Activated gamma-delta T cell treated with anti-CD3 and anti-CD28 coated beads, Interleukin-2, amount 50 U/mL, for 16 hours (primary cell): ENCODE measurements at places on chromosomes 1 and 21.
A peak's percentile ranks its signal among the peaks of the same experiment; 100 is the strongest.

- no peak for DNase-seq
Observed at GRCh38 chr1:18191481-18192155, 84.0 kb downstream of the IGSF21 start.

DNA sequence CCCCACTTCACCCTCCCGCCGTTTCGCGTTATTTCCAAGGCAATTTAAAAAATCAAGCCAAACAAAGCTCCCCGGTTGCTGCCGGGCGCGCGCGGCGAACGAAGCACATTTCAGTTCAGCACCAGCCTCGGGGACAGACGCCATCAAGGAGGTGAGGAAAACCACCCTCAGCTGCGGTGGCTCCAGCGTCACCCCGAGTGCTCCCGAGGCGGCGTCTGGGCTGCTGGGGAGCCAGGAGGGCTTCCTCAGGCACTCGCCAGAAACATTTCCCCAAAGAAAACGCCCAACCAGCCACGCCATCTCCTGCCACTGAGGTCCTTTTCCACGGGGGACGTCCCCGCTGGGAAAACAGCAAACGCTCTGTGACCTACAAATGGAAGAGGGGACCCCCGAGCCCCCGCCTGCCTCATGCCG, 623 bp downstream of the GNG4 start:
- peak; percentile 37 for DNase-seq

DNA sequence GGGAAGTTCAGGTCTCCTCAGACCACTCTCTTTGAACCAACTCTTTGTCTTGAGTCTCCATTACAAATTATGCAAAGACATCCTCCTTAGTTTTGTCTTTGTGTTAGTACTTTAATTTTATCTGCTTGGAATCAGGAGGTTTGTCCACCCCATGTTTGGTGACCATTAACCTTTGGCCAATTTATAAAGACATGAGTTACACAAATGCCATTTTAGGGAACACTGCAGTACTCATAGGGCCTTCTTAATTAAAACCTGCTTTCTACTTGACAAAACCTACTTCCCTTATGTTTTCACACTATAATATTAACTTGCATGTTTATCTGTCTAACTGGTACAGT, 7.9 kb upstream of the CDC73 start:
- DNase-seq = no peak

DNA sequence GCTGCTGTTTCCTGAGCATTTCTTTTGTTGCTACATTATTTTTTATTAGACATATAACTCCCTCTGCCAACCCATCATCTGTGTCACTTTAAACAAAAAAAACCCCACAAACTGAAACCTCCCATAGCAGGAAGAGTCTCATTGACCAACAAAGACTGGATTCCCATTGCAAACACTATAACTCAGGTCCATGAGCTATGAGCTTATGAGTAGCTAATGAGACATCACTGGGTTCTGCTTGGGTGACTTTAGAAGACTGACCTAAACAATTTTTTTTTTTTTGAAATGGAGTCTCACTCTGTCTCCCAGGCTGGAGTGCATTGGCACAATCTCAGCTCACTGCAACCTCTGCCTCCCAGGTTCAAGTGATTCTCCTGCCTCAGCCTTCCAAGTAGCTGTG, 212.8 kb downstream of the LTN1 start:
- DNase-seq = no peak

DNA sequence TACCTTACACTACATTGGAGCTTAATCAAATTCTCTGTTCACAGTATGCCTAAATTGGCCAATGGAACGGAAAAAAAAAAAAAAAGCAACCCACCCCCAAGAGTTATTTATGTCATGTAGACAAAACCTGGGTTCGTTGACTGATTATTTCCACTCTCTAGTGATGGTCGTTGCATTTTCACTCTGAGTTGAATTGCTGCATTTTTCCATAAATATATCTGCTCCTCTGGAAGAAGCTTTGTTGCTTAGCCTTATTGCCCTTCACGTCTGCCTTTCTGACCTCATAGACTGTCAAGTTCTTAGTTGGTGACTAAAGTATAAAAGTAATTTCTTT, 90.2 kb upstream of the RUNX1 start:
- no peak for DNase-seq

GRCh38 chr1:187715483-187715882, 886.7 kb downstream of the PLA2G4A start:
- no peak for DNase-seq

DNA sequence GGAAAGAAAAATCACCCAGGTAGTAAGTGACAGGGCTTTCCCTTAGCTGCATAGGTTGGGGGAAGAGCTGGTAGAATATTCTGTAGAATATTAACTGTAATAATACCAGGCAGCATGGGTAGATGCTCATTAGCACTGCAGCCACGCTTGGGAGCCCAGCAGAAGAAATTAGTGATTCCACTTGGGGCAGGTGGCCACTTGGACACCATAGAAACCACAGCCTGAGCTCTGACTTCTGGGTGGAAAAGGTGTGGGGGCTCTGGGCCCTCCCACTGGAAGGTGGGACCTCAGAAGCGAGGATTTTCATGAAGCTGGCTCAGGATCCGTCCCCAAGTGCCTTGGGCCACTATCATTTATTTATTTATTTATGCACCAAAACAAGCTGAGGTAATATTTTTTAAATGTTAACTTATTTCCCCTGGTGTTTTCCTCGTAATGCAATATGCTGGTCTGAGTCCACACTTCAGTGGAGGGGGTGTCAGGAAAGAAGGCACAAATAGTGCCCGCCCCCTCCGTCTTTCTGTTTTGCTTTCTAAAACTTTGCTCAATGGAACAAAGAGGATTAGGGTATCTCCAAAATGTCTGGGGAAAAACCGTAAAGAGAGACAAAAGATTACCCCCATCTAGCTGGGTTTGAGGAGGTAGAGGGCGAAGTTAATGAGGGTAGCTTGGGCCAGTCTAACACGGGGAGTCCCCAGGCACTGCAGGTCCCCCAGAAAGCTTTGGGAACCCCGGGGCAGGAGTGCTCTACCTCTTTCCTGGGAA, 75.2 kb upstream of the GADD45A start:
- no peak for DNase-seq

- no peak for DNase-seq
Observed at GRCh38 chr1:102098536-102098935, 101.8 kb upstream of the OLFM3 start.

DNA sequence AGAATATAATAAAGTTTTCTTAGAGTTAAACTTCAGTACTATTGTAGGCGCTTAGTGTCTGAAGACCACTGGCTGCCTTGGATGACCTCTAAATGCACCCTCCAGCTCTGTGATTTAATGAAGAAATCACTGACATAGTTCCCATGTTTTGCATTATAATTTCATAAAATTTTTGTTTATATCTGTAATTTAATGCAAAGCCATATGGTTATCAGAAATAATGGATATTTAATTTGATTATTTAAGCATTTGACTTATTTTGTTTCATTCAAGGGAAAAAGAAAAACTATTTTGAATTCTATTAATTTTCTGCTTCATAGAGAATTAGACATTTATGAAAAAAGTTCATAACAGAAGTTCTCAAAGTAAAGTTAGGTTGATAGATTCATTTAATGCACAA, 18.6 kb downstream of the CRB1 start:
- DNase-seq = no peak

GRCh38 chr1:22105611-22106207, 37.2 kb downstream of the WNT4 start:
- DNase-seq = no peak

GRCh38 chr1:3814065-3814464, 17.8 kb upstream of the LRRC47 start:
- no peak for DNase-seq

- no peak for DNase-seq
Observed at GRCh38 chr1:228456252-228457016, 30.7 kb upstream of the RNF187 start.

DNA sequence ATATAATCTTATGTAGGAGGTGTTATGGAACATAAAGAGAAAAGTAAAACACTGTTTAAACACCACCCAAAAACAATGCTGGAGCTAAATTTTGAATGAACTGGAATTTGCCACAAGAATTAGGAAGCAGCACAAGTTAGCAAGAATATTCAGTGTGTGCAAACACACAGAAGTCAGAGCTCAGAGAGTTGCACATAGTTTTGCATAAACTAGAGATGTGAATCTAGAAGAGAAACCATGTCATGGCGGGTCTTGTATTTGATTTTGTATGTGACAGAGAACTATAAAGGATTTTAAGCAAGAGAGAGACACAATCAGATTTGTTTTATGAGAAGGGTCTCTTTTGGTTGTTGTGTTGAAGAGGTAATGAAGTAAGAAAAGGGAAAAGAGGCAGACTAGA, 38.2 kb downstream of the SELENOF start:
- no peak for DNase-seq

GRCh38 chr21:31220575-31220974, 123.5 kb downstream of the TIAM1 start:
- no peak for DNase-seq

DNA sequence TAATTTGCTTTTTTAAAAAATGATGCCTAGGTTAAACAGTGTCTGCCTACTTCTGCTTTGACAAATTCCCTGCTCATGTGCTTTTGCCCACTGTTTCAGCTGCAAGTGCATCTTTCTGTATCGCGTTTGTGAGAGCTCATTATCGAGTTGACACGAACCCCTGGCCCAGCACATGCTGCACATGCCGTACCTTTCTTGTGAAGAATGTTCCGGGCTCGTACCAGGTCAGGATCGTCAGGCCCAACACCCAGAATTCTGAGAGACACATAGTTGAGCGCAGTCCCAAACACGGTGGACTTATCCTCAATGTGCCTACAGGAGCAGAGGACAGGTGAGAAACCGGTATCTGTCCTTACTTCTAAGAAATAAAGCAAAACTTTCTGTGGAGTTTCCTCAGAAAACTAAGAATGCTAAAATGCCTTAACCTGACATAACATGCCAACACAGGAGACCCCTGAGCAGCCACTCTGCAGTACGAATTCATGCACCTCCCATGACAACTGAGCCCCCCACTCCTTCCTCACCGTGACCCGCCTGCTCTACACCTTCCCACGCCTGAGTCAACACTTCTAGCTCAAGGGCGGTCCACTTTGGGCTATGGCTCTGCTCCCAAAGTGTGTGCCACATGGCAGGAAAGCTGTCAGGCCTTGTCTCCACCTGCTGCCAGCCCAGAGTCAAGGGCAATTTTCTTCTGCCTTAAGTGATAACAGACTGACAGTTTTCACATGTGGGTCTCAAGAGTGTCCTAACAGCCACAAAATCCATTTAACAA, 6.7 kb downstream of the LSS start:
- no peak for DNase-seq

DNA sequence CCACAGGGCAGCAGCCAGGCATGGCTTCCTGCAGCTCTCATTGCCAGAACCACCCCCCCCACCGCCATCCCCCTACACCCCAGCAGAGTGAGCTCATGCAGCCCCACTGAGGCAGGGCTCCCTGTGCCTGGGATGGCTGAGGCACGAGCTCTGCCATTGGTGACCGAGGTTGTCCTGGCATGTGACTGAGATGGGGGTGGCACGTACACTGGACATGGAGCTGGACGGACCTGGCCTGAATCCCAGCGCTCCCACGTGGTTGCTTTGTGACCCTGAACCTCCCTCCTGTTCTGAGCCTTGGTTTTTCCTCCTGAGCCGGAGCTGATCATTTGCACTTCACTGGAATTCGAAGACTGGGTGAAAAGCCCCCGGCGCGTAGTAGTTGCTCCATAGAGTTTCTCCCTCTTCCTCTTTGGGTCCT, 28.3 kb downstream of the ALPL start:
- no peak for DNase-seq

DNA sequence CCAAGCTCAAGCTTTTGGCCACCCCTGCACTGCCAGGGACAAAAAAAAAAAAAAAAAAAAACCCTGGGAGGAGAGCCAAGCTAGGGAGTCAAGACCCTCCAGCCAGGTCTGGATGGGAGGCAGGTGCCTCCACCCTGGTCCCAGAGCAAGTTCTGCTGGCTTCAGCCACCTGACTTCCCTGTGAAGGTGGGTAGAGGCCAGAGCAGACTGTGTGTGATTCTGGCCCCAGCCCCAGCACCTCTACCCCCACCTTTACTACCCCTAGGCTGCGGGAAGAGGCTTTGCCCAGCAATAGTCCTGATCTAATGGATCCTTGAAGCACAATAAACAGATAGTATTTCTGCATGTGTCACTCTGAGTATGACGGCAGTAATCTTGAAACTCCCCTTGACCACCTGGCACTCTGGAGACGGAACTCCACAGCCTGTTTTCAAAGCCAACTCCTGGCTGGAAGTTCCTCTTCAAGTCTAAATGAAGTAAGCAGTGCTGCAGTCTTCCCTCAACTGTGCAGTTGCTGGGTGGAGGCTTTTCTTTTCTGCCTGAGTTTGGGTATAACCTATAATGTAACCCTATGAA, 9.8 kb downstream of the PDZK1IP1 start:
- DNase-seq = no peak

DNA sequence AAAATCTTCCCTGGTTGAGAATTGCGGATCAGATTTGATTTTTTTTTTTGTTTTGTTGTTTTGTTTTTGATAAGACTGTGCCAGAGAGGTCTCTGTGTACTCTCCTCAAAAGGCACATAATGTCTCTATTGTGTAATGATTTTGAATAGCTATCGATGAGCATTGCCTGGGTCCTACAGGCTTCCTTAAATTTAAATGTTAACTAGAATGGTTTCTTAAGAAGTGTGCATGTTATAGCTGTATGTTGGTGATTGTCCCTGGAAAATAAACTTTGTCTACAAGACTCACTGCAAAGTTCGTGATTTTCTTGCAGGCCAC, 121.2 kb downstream of the ITSN1 start:
- DNase-seq = no peak

GRCh38 chr21:45994086-45994661, 12.6 kb downstream of the COL6A1 start:
- no peak for DNase-seq

- DNase-seq = no peak
Observed at GRCh38 chr1:66043186-66043585, 250.5 kb downstream of the PDE4B start.

- no peak for DNase-seq
Observed at GRCh38 chr21:36282568-36283230, 37.3 kb upstream of the MORC3 start.

- no peak for DNase-seq
Observed at GRCh38 chr1:116971965-116972673, 29.4 kb upstream of the CD101 start.

- no peak for DNase-seq
Observed at GRCh38 chr21:32545948-32546441, 39.3 kb downstream of the TCP10L start.

- no peak for DNase-seq
Observed at GRCh38 chr1:11248169-11248568, 14.2 kb downstream of the MTOR start.

GRCh38 chr1:25647106-25647505, 30.5 kb downstream of the MAN1C1 start:
- DNase-seq = no peak

DNA sequence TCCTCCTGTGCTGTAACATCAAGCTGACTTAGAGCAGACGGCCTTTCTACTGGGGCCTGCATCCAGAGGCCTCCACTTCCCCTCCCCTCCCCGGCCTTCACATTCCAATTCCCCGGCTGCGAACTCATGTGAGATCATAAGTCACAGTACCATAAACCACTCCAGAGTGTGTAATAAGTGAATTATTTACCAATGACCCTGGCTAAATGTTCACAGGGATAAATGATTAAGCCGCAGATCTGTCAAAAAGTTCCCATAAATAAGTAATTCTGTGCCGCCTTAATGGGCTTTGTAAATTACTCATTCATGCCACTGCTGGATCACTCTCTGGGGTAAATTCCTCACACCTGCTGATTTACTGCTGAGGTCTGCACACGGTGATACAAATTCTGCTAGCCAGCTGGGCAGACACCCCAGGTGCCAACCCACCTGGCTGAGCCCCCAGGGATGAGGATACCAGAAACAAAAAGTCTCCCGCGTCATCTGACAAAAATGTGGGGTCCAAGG, 27.4 kb upstream of the KIRREL1 start:
- DNase-seq = no peak
